Calu3 (cell line): ENCODE measurements at places on chromosomes 4 and X.
A peak's percentile ranks its signal among the peaks of the same experiment; 100 is the strongest.

- H3K4me1 ChIP-seq, result peaks cover 2% of the 10 kb centered on the region
- no peaks in the 10 kb centered on the region for H3K27me3 ChIP-seq
- H3K27ac ChIP-seq, result no peak overlapping the region
- H3K36me3 ChIP-seq, result no peaks in the 10 kb centered on the region
- no peak overlapping the region for H3K4me3 ChIP-seq
These were observed 8.7 kb downstream of the ATP11C start for GRCh38 chrX:139924069-139924695.

DNA sequence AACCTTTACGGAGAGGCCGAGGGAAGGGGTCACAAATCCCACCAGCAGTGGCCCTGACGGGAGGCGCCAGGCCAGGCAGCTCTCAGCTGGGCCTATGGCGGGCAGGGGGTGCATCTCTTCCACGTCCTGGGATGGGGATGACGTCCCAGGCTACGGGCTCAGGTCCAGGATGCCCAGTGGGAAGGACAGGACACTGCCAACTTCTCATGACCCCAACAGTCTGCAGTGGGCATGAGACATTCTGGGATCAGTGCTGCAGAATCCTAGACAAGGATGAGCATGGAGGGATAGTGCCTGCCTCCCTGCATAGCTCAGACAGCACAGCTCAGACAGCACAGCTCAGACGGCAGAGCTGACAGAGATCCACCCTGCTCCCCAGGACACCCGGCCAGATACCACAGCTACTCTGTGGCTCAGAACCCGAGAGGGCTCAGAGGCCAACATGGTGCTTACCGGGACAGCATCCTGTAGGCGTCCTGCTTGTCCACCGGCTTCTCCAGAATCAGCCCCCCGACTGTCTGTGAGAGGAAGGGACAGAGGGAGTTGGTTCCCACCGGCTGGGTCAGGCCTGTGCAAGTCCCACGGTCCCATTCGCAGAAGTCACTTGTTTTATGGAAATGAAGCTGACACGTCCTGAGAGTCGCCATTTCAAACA lies 17.3 kb downstream of the ASMTL start:
- H3K4me1 ChIP-seq, result no peaks in the 10 kb centered on the region
- no peaks in the 10 kb centered on the region for H3K27me3 ChIP-seq
- no peak overlapping the region for H3K27ac ChIP-seq
- H3K4me3 ChIP-seq, result no peak overlapping the region

- peak; percentile 38 for DNase-seq
- peak overlapping the region; percentile 96 for H3K4me3 ChIP-seq
- H3K27ac ChIP-seq, result no peak overlapping the region
- no peaks in the 10 kb centered on the region for H3K27me3 ChIP-seq
These were observed 2.3 kb upstream of the NR3C2 start for GRCh38 chr4:148444296-148445070.

DNA sequence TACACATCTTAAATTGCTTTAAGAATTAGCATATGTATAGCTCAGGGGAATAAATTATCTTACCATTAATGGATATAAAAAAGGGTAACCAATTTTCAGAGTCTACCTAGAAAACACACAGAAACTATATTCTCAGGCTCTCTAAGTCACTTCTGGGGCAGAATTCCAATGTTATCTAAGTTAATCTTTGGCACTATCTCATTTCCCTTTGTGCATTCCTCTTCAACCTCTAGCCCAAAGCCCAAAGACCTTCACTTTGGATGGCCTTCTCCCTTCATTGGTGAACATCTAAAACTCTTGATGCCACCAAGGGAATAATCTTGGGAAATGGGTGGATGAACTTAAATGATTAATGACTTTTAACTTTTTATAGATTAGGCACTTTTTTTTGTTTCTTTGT lies 108.3 kb downstream of the APBB2 start:
- no peaks in the 10 kb centered on the region for H3K36me3 ChIP-seq
- H3K27ac ChIP-seq, result no peak overlapping the region
- H3K27me3 ChIP-seq, result no peaks in the 10 kb centered on the region
- H3K4me3 ChIP-seq, result no peak overlapping the region

DNA sequence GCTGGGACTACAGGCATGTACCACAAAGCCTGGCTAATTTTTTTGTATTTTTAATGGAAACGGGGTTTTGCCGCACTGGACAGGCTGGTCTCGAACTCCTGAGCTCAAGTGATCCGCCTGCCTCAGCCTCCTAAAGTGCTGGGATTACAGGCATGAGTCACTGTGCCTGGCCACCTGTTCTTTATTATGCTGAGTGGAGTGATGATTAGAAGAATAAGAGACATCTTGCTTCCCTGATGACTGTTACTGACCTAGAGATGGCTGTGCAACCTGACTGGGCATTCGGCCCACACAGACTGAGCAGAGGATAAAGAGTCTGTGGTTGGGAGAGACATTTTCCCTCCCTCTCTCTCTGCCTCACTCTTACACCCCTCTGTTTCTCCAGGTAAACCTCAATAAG lies 56.7 kb downstream of the SPINK2 start:
- H3K36me3 ChIP-seq, result no peaks in the 10 kb centered on the region
- no peak overlapping the region for H3K27ac ChIP-seq
- no peak overlapping the region for H3K4me3 ChIP-seq
- H3K27me3 ChIP-seq, result no peaks in the 10 kb centered on the region
- DNase-seq, result no peak
